ENCODE measurements at places on chromosomes 5 and 9.
A peak's percentile ranks its signal among the peaks of the same experiment; 100 is the strongest.

DNA sequence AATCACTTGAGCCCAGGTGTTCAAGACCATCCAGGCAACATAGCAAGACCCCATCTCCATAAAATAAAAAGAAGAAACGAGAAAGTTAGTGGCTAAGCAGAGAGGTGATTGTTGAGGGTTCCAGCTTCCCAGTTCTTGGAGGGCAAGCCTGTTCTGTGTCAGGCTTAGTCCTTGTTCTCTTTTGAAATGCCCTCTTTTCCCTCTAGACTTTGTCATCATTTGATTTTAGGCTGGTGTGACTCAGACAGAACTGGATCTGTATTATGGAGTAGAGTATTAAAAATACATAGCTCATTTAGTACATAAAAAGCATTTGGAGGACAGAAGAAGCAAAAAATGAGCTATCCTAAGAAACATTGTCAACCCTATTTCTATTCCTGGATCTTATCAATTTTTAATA is 159.4 kb downstream of the CD180 start:
- DNase-seq, result no peak

- no peak for DNase-seq
Measured at GRCh38 chr5:136023958-136024541, 4.7 kb upstream of the TGFBI start.

GRCh38 chr9:75461183-75461582 is 372.9 kb downstream of the OSTF1 start:
- no peak for DNase-seq

- peak; percentile 59 for DNase-seq
Measured at GRCh38 chr9:129102791-129103594, 7.6 kb downstream of the CRAT start.

- no peak for DNase-seq
Measured at GRCh38 chr9:9557804-9558334, 1054.9 kb downstream of the PTPRD start.

DNA sequence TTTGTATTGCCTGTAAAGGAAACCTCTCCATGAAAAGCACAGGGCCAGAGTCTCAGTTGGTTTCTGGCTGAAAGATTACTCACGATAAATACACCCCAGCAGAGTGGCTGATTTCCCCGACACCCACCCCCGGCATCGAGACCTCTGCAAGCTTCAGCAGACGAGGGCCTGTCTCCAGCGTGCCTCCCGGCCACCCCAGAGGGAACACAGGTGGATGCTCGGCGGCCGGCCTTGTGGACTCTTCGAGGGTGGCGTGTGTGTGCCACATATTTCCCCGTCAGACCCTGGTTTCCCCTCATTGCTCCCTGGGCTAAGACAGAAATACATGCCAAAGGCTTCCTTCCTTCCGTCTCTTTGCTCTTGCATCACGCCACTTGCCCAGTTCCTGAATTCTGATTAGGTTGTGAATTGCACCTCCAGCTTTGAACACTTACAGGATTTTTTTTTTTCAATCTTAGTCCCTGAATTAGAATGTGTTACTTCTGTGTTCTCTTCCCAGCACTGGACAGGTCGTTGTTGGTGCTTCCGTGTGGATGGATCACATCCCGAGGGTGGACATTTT is 13.6 kb downstream of the IRX1 start:
- no peak for DNase-seq

- peak; percentile 38 for DNase-seq
Measured at GRCh38 chr9:131733541-131734061, 6.3 kb downstream of the RAPGEF1 start.

GRCh38 chr5:91341154-91341553 is 42.0 kb downstream of the ARRDC3 start:
- no peak for DNase-seq

DNA sequence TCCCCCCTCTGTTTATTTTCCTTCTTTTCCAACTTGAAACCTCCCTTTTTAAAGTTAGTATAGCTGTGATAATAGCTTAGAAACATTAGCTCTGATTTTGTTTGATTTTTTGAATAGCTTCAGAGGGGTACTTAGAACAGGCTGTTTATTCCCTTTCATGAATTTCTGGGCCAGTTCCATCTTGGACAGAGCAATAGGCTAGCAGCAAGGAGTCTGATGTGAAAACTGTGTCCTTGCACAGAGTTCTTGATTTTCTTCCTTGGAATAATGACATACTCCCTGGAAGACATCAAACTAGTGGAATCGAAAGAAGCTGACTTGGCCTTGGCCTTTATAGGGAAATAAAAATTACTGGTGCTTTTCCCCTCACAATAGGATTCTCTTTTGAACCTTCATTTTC is 32.9 kb downstream of the NTRK2 start:
- DNase-seq, result no peak

All from left ventricle myocardium superior (tissue), 1 donor.